Spleen (tissue), 13 donors: ENCODE measurements at places on chromosomes 13 and 19.
A peak's percentile ranks its signal among the peaks of the same experiment; 100 is the strongest.

DNA sequence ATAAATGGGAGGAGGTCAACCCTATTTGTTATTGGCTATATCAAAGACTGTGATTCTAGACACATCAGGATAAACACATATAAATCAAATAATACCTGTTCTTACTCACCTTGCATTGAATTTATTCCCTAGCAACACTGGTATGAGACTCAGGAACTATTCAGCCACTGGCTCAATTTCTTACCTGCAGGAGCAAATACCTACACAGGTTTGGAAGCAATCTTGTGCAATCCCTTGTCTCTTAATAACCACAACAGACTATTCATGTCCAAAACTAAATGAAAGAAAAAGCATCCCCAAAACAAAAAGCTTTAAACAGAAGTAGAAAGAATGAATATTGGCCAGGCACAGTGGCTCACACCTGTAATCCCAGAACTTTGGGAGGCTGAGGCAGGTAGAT, 55.5 kb downstream of the TBC1D4 start:
- no peaks in the 10 kb centered on the region for H3K27me3 ChIP-seq
- no peaks in the 10 kb centered on the region for H3K4me1 ChIP-seq
- no peak overlapping the region for H3K4me3 ChIP-seq

- H3K36me3 ChIP-seq: no peaks in the 10 kb centered on the region
- no peak overlapping the region for H3K4me3 ChIP-seq
- H3K27ac ChIP-seq: no peak overlapping the region
- DNase-seq: peak; percentile 69
Observed at GRCh38 chr13:113843063-113843654, 20.7 kb downstream of the GAS6 start.

DNA sequence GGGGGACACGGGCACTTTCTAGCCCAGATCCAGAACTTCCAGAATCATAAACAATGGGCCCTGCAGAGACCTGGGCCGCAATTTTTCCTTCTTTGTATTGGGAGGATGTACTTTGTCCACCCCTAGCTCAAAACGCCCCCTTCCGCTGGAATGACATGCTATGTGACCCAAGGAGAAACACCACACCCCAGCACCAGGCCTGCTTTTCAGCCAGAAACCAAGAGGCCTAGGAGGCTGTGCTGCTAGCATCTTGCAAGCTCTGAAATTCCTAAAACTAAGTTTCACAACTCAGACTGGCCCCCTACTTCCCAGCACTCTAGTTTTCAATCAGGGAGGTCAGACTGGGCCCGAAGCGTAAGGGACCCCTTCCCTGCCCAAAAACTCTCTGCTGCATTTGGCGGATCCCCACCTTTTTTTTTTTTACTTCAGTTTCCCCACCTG, 538 bp downstream of the LSM4 start:
- peak overlapping the region; percentile 75 for H3K4me3 ChIP-seq
- no peak for DNase-seq
- peak overlapping the region; percentile 88 for H3K27ac ChIP-seq
- H3K4me1 ChIP-seq: peaks cover 70% of the 10 kb centered on the region
- peaks cover 5% of the 10 kb centered on the region for H3K36me3 ChIP-seq

GRCh38 chr13:46622630-46623256, 69.8 kb downstream of the LRCH1 start:
- DNase-seq: no peak
- no peak overlapping the region for H3K4me3 ChIP-seq
- H3K4me1 ChIP-seq: peaks cover 71% of the 10 kb centered on the region
- H3K27me3 ChIP-seq: no peaks in the 10 kb centered on the region
- no peaks in the 10 kb centered on the region for H3K36me3 ChIP-seq

GRCh38 chr13:21065686-21066085, 4.3 kb upstream of the LATS2 start:
- no peak for DNase-seq
- peak overlapping the region; percentile 58 for H3K27ac ChIP-seq
- H3K4me3 ChIP-seq: no peak overlapping the region
- H3K4me1 ChIP-seq: peaks cover 47% of the 10 kb centered on the region
